IMR-90 (cell line): ENCODE measurements at places on chromosomes 5 and 9. TPM values are rescaled to one million over a fixed set of nuclear protein-coding genes. Genes with fewer than 3 reads are reported as not detected.

Gene PRDM9
- not detected in 2 replicates for total RNA-seq

Gene CCDC183
- total RNA-seq = under 0.01 TPM in 1 of 2 replicates, not detected in the other

Gene EIF4E1B
- total RNA-seq = not detected in 2 replicates

Gene MEGF10
- total RNA-seq = not detected in 2 replicates

Gene PCDHGA10
- total RNA-seq = 6.6 and 6.9 TPM in 2 replicates

Gene DBH
- total RNA-seq = not detected in 2 replicates

Gene PKN3
- 1.6 and 1.7 TPM in 2 replicates for total RNA-seq

Gene GABRB2
- total RNA-seq = not detected in 2 replicates

Gene GALNT12
- 2.5 TPM in 2 replicates for total RNA-seq

Gene MARCHF11
- total RNA-seq = not detected in 2 replicates

Gene IRX1
- not detected in 2 replicates for total RNA-seq

Gene GRK6
- 30.1 and 35.0 TPM in 2 replicates for total RNA-seq

Gene SLC25A48
- total RNA-seq = not detected in 2 replicates

Gene CDX1
- total RNA-seq = 0.18 TPM in 1 of 2 replicates, not detected in the other

Gene CLPTM1L
- 101 and 137 TPM in 2 replicates for total RNA-seq
